ENCODE measurements at places on chromosomes 1 and 21.

DNA sequence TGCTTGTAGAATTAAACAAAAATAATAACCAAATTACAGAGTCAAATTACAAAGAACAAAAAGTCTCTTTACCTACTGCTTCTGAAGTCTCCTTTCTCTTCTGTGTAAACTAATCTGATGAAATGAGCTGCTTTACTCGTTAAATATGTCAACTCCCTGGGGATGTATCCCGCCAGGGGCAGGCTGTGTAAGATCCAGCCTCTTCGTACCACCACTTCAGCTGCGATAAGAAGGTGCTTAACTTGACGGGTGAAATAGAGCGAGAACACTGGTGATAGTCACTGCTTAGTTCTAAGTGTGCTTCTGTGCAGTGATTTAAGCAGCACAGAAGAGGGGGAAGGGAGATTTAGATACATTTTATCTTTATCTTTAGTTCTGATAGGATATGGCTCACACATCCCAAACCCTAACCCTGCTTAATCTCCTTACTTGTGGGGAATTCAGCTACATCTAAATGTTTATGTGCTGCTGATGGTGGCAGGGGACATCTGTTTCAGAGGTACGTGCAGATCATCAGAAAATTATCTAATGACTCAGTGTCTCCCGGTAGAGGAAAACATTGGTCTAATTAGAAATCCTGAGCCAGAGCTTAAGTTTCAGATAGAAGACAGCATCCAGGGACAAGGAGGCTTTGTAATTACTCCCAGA is 46.0 kb downstream of the RHOU start:
- peak; percentile 5 for DNase-seq

- DNase-seq, result peak; percentile 76
Observed at GRCh38 chr1:67347688-67348472, 40.2 kb downstream of the IL12RB2 start.

GRCh38 chr1:192580351-192580962 is 4.9 kb downstream of the RGS1 start:
- DNase-seq, result peak; percentile 75

GRCh38 chr21:36627242-36627641 is 71.7 kb upstream of the SIM2 start:
- DNase-seq, result peak; percentile 88

- DNase-seq, result peak; percentile 64
Observed at GRCh38 chr1:59116920-59117542, 179.9 kb upstream of the FGGY start.

- no peak for DNase-seq
Observed at GRCh38 chr1:40768146-40768990, 15.2 kb upstream of the KCNQ4 start.

- no peak for DNase-seq
Observed at GRCh38 chr1:247531937-247532336, 4.3 kb downstream of the OR2C3 start.

GRCh38 chr21:34592120-34592955 is 22.6 kb downstream of the RCAN1 start:
- no peak for DNase-seq

DNA sequence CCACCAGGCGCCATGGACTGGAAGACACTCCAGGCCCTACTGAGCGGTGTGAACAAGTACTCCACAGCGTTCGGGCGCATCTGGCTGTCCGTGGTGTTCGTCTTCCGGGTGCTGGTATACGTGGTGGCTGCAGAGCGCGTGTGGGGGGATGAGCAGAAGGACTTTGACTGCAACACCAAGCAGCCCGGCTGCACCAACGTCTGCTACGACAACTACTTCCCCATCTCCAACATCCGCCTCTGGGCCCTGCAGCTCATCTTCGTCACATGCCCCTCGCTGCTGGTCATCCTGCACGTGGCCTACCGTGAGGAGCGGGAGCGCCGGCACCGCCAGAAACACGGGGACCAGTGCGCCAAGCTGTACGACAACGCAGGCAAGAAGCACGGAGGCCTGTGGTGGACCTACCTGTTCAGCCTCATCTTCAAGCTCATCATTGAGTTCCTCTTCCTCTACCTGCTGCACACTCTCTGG is 3.8 kb downstream of the GJB3 start:
- no peak for DNase-seq

DNA sequence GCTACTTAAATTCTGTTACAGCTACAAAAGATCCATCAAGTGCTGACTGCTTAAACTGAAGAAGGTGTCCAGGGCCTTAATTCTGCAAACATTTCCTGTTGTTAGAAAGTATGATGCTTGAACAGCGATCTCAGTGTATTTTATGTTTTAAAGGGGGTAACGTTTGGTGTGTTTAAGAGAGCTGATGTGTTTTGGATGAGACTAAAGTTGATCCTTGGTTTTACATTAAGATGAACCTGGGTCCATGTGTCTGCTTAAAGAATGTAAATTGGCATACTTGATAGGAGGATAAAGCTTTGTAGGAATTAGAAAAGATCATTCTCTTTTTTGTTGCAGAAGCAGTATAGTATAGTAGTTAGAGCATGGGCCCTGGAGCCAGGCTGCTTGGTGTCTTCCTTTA is 3.6 kb downstream of the IER5 start:
- DNase-seq, result no peak

DNA sequence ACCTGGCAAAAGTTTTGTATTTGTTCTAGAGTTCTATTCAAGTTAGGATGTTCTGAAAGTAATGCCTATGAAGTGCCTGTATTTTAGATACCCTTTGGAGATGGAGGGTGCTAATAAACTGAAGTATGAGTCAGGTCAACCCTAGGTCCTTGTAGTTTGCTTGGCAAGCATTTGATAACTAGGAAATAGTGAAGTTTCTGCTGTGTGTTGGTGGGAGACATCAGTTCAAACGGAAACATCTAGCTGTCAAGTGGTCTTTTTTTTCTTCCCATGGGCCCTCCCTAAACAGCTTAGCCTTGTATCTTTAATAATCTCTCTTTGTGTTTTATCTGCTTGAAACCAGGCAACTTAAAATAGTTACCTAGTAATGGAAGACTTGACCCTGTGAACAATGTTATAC is 4.5 kb downstream of the MRPS6 start:
- no peak for DNase-seq

- peak; percentile 79 for DNase-seq
Observed at GRCh38 chr1:171788696-171789095, 7.2 kb downstream of the METTL13 start.

- DNase-seq, result peak; percentile 28
Observed at GRCh38 chr1:243719476-243719875, 130.6 kb downstream of the AKT3 start.

DNA sequence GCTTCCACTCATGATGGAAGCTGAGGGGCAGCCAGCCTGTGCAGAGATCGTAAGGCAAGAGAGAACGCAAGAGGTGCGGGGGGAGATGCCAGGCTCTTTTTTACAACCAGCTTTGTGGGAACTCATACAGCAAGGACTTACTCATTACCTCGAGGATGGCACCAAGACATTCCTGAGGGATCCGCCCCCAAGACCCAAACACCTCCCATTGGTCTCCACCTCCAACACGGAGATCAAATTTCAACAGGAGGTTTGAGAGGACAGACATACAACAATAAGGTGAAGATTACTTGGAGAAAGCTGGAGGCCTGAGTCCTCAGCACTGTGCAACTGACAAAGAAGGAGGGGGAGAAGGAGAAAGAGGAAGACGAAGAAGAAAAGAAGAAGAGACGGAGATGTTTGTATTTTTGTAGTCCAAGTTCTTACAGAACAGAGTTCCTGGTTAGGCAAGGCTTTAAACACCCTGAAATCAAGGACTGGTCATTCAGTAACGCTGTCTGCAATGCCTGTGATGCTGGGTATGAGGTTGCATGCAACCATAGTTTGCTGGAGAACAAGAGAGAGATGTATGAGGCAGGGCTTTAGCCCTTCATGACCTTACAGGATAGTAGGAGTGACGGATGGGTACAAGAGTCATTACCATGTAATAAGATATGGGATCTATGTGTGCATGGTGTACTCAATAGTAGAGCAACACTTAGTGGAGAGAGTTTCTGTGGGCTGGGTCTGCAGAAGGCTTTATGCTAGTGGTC is 19.7 kb upstream of the GALNT2 start:
- DNase-seq, result peak; percentile 2

DNA sequence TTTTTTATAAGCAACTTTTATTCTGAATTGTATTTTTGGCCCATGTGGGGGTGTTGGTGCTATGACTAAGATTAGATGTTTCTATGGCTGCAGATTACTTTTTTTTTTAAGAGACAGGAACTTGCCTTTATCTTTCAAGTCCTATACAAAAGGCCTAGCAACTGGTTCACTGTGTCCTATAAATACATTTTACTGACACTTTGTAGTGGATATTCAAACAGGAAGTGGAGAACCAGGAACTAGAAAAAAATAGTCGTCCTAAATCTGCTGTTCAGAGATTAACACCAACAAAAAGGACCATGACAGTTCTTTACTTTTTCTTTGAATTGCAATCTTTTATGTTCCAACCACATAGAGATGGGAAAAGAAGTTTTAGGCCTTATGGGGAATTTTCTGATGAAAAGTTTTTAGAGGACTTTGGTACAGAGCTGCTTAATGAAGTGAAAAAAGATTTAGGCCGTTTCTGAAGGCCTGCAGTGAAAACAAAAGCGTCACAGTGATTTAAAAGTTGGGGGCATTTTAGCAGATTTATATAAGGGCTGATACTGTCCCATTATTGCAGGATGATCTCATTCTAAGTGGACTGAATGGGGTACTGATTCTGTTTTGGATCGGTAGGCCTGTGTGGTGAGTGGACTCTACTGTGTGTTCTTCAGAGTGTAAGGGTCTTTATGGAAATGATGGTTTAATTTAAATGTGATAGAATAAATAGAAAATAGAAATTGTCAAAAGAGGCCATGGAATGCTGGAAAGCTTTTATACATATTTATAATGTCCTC is 136.4 kb upstream of the DEPDC1 start:
- no peak for DNase-seq

DNA sequence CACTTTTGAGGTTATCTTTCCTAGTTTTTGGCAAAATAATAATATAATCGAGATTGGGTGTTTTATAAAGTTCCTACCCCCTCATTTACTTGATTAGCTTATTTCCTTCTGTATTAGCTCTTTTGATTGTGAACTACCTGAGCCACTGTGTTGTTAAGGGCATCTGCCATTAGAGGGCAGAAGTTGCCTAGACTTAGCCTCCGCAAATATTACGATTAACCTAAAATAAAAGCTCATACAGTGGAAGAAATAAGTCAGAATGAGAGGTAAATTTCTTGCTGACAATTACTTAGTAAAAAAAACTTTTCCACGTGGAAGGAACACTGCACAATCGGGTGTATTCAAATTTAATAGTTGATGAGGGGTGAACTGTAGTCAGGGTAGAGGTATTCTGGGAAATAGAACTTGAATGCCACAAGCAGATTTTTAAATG is 2.3 kb downstream of the H3-3A start:
- DNase-seq, result peak; percentile 77

- DNase-seq, result peak; percentile 75
Observed at GRCh38 chr1:1230656-1231399, 973 bp downstream of the SDF4 start.

- DNase-seq, result no peak
Observed at GRCh38 chr1:158391099-158391498, 8.2 kb downstream of the OR10T2 start.

DNA sequence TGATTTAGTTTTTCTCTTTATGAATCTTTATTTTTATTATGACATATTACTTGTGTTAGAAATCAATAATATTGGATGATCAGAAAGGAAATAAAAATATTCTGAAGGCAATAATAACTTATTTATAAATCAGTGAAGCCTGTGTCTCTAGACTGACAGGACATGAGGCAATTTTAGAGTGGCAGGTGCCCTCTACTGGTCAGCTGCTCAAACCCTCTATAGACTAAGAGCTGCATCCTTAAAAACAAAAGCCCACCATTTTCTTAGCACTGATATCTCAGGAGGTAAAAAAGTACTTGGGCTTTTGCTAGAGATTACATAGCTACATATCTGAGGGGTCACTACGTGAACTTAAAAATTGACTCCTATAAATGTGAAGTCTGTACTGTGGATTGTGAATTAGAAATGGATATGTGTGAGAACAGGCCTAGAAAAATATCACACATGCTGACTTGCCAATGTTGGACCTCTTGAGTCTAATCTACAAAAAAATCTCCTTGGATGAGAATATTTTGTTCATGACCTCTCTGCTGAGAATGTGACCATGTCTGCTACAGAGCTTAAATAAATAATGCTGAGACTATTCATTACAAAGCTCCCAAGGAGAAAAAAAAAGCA is 597.9 kb upstream of the ADAMTS5 start:
- peak; percentile 64 for DNase-seq

- DNase-seq, result no peak
Observed at GRCh38 chr1:156089704-156090103, 7.4 kb upstream of the MEX3A start.

DNA sequence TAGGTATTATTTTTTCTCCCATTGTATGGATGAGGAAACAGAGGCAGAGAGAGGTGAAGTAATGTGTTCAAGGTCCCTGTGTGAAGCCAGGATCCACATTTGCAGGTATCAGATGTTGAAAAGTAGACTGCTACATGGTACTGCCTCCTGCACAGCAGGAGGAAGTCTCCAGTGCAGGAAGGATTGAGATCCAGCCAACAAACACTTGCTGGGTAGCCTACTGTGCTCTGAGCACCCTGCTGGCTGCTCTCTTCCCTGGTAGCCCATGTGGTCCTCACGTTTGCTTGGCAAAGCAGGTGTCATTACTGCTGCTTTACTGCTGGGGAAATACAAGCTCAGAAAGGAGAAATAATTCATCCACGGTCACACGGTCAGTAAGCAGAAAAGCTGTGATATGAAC is 21.3 kb upstream of the GRIK3 start:
- no peak for DNase-seq

DNA sequence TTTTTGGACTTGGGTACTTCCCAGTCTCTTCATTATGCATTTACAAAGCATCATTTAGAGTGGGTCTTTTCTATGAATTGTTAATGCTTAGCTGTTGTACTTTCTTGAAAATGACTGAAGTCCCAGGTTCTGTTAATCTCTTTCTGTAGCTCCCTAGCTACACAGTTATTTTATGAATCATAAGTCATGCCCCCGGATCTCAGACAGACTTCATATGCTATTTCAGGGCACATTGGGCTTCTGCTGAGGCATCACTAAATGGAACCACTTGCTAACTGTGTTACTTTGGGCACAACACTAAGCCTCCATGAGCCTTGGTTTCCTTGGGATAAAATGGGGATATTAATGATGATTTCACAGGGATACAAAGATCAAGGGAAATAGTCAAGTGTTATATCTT is 55.5 kb upstream of the RBM15 start:
- peak; percentile 28 for DNase-seq

- DNase-seq, result no peak
Observed at GRCh38 chr21:30793581-30794314, 19.3 kb downstream of the KRTAP8-1 start.

DNA sequence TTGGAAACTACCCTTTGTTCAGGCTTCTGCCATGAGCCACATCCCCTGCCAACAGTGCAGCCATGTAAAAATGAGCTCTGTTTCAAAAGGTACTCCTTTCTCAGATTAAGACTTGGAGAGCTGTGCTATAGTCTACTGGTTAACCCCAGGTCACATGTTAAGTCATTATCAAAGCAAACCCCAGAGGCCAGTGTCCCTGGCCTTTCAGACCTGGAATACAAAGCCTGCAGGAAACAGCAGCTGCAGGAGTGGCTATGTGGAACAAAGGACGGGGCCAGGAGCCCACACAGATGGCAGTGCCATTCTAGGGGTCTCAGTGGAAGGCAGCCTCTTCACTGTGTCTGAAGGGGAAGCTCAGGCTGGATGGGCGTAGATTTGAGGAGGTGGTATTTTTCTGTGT is 6.7 kb downstream of the ZNF496 start:
- DNase-seq, result no peak
